Stimulated activated CD4-positive, alpha-beta T cell treated with anti-CD3 and anti-CD28 coated beads, TNF-alpha, amount 100 ng/mL, for 48 hours (primary cell): ENCODE measurements at places on chromosomes 6 and 20.

- DNase-seq: no peak
These were observed 21.1 kb upstream of the SNX14 start for GRCh38 chr6:85614780-85615179.

DNA sequence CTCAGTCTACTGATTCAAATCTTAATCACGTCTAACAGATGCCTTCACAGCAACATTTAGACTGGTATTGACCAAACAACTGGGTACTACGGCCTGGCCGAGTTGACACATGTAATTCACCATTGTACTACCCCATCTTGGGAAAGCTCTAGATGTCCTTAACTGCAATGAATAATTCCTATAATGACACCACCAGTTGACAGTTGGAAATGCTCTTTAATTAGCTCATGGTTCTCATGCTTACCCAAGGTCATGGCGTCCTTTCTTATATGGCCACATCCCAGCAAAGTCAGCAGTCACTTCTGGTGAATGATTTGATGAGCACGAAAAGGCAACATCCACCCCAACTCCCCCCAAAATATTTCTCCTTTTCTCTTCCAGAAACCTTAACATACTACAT, 150.9 kb downstream of the MYLK4 start:
- no peak for DNase-seq

DNA sequence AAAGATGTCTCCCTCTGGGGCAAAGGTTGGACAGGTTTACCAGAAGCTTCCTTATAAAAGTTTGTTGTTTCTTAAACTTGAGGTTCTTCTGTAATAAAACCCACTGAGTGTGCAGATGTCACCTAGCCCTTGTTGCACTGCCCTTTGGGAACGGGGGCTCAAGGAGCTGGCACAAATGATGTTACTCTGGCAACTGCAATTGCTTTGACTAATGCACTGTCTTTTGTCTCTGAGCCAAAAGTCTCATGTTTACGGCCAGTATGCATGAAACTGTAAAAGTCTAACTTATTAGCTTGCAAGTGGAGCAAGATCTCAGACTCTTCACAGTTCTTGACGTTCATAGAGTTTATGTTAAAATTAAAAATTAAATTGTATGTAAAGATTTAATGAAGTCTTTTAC, 655.7 kb downstream of the EPHA7 start:
- DNase-seq: no peak

DNA sequence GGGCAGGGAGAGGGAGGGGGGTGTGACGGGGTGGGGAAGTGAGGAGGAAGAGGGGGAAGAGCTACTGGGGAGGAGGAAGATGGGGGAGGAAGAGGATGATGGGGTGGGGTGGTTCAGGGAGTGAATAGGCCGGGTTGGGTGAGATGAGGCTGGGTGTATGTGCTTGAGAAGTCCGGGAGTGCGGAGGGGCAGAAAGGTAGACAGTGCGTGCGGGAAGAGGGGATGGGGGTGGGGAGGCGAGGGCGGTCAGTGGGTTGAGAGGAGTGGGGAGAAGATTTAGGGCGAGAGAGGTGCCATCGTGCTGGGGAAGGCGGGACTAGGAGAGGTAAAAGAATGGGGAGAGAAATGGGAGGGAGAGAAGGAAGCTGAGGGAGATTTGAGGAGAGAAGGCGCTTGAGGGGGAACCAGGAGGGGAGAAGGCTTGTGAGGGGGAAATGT, 30.9 kb upstream of the NOTCH4 start:
- DNase-seq: no peak

DNA sequence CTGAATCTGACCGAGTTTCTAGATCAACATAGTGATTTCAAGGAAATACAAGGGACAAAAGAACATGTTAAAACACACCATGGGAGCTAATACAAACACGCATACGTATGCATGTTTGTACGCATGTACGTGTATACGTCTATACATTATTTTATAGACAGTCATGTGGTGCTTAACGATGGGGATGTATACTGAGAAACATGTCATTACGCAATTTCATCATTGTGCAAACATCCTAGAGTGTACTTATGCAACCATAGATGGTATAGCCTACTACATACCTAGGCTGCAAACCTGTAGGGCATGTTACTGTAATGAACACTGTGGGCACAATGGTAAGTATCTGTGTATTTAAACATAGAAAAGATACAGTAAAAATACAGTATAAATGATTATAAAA, 25.0 kb upstream of the NELFCD start:
- no peak for DNase-seq

GRCh38 chr6:117956386-117956785, 49.3 kb downstream of the SLC35F1 start:
- DNase-seq: no peak

GRCh38 chr20:17971300-17972013, 2.6 kb downstream of the MGME1 start:
- DNase-seq: no peak

- DNase-seq: no peak
These were observed 143.7 kb upstream of the ATXN1 start for GRCh38 chr6:16904957-16905356.

- no peak for DNase-seq
These were observed 264.7 kb upstream of the SPTLC3 start for GRCh38 chr20:12744037-12744436.

GRCh38 chr6:148869585-148869984, 122.8 kb downstream of the UST start:
- no peak for DNase-seq

- DNase-seq: no peak
These were observed 348.1 kb downstream of the CDC5L start for GRCh38 chr6:44735630-44735963.

DNA sequence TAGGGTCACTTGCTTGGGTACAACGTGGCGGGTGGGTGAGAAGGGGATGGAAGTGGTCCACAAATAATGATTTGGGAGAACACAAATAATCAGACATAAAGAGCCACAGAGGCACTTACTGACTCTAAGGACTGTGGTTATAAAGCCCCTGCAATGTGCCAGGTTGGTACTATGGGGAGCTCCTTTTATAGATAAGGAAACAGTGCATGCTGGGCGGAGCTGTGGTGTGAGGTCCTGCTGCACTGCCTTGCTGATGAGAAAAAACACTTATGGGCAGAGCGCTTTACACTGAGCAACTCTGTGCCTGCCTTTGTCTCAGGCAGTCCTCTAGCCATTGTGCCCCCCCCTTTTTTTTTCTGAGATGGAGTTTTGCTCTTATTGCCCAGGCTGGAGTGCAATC, 29.1 kb upstream of the SCRT2 start:
- no peak for DNase-seq

DNA sequence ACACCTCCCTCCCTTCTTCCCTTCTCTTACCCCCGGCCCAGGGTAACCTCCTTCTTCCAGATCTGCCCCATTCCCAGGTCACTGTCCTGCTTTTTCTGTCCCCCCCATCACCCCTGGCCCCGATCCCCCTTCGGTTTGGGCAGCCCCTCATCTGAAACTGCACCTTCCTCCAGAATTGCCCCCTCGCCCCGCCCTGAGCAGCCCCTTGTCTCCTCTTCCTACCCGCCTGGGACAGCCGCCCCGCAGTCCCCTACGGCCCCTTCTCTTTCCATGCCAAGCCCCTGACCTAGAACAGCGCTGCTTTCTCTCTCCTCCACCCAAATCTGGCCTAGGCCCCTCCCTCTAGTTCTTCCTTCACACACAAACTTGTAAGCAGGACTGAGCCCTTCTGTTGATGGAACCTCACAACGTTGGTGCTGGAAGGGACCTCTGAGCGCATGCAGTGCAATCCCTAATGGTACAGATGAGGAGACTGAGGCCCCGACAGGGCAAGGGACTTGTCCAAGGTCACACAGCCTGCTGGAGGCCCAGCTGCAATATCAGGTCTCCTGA, 630 bp downstream of the PPP2R5D start:
- no peak for DNase-seq

- no peak for DNase-seq
These were observed 63.3 kb downstream of the TSPYL4 start for GRCh38 chr6:116190550-116190949.

- DNase-seq: no peak
These were observed 86.0 kb upstream of the TPD52L1 start for GRCh38 chr6:125067552-125067951.

GRCh38 chr6:44959651-44960050, 368.5 kb upstream of the RUNX2 start:
- DNase-seq: no peak

DNA sequence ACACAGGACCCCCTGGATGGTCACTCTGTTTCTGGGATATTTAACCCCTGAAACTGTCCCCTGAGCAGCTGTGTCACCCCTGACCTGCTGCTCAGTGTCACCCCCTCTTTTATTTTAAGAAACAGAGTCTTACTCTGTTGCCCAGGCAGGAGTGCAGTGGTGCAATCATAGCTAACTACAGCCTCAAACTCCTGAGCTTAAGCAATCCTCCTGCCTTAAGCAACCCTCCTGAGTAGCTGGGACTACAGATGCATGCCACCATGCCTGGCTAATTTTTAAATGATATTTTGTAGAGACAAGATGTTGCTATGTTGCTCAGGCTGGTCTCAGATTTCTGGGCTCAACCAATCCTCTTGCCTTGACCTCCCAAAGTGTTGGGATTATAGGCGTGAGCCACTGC, 21.5 kb upstream of the GTSF1L start:
- no peak for DNase-seq

DNA sequence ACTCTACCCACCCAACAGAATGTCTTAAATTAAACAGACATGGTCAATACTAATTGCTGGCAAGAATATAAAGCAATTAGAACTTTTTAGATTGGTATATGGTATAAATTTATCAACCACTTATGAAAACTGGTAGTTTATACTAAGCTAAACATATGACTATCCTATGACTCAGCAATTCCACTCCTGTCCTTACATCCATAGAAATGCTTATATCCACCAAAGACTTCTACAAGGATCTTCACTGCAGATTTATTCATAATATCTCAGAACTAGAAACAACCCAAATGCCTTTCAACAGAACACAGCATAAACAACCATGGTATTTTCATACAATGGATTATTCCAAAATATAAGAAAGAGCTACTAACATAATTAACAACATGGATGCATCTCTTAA, 4.6 kb downstream of the ZNF184 start:
- DNase-seq: no peak

DNA sequence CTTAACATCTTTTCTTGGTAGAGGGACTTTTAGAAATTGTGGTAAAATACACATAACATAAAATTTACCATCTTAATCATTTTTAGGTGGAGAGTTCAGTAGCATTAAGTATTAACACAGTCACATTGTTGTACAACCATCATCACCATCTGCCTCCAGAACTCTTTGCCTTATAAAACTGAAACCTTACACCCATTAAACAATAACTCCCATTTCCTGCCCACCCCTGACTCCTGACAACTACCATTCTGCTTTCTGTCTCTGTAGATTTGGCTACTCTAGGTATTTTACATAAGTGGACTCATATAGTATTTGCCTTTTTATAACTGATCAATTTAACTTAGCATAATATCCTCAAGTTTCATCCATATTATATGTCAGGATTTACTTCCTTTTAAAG, 88.7 kb downstream of the ZHX3 start:
- no peak for DNase-seq

- DNase-seq: no peak
These were observed 630 bp downstream of the PPP1R3G start for GRCh38 chr6:5085648-5086293.

- DNase-seq: no peak
These were observed 25.0 kb downstream of the MAP1LC3A start for GRCh38 chr20:34583544-34583943.

DNA sequence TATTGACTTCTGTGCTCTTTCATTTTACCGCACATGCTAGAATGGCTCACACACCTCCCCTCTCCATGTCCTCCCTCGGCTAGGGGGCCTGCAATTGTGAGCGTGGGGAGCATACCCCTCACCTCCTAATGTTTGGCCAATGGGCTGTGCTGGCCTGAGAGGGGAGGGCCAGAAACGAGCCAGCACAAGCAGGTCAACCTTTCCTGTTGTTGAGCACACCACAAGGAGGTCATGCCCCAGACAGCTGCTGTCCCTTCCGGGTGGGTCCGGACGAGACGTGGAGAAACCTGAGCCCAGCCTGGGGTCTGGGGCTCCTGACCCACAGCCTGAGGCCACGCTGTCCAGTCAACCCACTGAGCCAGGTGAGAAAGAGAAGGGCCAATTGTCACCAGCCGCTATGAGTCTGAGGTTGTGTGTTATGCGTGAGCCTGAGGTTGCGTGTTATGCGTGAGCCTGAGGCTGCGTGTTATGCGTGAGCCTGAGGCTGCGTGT, 77.4 kb downstream of the TTLL2 start:
- DNase-seq: no peak

GRCh38 chr6:89368999-89369398, 16.5 kb upstream of the UBE2J1 start:
- no peak for DNase-seq

GRCh38 chr20:51412951-51413481, 129.5 kb downstream of the NFATC2 start:
- no peak for DNase-seq

GRCh38 chr6:11718463-11718862, 60.1 kb downstream of the ADTRP start:
- DNase-seq: no peak

DNA sequence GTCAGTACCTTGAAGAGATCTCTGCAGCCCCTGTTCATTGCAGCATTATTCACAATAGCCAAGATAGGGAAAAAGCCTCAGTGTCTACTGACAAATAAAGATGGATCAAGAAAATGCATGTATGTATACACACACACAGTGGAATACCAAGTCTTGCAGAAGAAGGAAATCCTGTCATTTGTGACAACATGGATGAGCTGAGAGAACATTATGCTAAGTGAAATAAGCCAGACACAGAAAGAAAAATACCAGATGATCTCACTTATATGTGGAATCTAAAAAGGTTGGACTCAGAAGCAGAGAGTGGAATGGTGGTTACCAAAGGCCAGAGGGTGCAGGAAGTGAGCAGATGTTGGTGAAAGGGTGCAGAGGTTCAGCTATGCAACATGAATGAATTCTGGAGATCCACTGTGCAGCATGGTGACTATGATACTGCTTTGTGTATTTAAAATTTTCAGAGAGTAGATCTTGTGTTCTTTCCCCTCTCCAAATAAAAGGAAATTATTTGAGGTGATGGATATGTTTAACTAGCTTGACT, 11.0 kb upstream of the SLC22A1 start:
- no peak for DNase-seq

DNA sequence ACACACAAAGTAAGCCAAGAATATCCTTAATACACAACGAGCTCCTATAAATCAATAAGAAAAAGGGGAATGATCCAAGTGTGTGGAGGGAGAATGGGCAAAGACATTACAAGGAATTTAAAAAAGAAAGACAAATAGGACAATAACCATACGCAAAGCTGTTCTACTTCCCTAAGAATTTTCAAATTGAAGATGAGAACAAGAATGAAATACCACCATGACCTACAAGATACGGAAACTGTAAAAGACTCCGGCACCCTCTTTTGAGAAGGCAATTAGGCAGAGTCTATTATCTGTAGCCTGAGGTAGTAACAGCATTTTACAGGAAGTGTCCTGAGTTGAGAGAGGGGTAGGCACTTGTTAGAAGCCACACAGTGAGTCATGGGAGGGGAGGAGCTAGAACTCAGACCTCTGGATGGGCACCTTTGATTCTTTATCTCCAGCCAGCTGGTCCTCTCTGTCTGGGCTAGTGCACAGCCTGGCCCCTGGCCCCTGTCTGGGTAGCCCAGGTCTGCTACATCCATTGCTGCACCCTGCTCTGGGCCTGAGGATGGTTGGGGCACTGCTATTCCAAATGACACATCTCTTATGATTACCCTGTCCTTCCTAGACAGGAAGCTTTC, 15.3 kb downstream of the RSPO4 start:
- DNase-seq: no peak
